ENCODE measurements at places on chromosomes 3 and 15.

- no peak for ATAC-seq
Observed at GRCh38 chr15:95770196-95770595, 560.3 kb upstream of the NR2F2 start.

GRCh38 chr15:45402955-45403877, 24.9 kb upstream of the GATM start:
- peak; percentile 33 for ATAC-seq

- peak; percentile 82 for ATAC-seq
Observed at GRCh38 chr15:72203507-72203837, 5.9 kb upstream of the GRAMD2A start.

DNA sequence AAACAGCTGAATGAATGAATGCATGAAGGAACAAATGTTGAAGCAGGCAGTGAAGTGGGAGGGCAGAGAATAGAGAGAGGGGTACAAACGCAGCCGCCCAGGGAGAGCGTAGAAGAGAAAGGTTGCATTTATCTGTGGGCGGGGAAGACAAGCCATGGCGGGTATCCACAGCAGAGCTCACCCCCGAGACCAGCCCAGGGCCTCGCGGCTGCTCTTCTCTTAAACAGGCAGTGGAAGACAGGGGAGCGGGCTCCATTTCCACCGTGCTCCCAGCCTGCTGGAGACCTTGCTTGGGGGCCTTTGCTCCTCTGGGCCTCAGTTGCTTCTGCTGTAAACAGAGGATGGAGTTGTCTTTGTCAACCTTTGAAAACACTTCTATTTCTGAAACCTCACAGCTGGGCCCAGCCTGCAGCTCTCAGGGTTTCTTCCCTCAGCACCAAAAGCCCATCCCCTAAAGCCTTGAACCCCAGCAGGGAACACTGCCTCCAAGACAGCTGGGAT, 259.5 kb downstream of the UACA start:
- ATAC-seq = no peak

DNA sequence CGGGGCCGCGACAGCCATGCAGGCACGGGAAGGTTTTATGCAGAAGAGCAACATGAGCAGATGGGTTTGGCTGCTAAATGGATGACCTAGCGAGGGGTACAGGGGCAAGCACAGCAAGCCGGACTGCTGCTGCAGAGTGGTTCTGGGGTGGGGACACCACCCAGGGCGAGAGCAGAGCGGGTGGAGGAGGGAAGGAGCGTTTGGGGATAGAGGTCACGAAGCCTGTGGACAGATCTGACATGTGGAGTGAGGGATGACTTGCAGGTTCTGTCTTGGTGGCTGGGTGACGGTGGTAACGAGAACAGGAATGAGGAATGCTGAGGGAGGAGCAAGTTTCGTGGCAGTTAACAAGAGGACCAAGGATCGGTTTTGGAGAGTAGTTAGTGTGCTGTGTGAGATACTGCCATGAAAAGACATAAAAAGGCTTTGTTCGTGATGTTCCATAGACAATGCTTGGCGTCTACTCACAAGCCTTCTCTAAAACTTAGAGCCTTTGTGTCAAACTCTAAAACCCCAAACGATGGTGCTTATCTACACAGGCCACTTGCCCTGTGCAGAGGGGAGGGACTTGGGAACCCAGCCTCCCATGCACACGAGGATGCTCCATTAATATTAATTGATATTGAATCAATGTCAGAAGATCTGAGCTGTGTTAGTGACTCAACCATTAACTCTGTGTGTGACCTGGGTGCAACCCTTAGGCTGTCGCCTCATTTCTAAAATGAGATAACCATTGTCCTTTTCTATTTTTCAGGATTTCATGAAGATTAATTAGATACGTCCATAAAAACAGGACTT, 132.7 kb upstream of the SLC2A2 start:
- no peak for ATAC-seq

DNA sequence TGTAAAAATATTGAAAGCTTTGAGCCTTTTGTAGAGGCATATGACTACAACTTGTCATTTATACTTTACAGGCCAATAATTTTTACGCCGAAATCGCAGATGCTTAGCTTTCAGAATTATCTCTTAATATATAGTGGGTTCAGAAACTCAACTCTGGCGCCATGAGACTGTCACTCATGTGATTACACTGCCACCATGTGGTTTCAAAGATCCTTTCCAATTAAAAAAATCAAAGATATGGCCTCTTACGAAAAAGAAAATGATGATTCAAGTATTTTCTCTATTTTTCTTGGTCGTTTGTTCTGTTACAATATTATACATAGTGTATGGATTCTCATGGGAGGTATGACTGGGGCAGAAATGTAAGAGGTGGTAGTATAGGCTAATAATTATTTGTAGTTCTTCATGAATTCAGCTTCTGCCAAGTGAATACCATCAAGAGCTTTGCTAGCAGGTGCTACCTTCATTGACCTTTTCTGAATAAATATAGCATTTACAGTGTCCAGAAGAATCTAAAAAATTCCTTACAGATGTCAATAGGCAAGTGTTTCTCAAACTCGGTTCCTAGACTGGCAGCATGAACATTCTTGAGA, 751.7 kb upstream of the GOLIM4 start:
- peak; percentile 74 for ATAC-seq

- ATAC-seq = peak; percentile 21
Observed at GRCh38 chr3:78647726-78648125, 1120.1 kb downstream of the ROBO1 start.

GRCh38 chr3:190258634-190259033, 63.6 kb downstream of the CLDN1 start:
- no peak for ATAC-seq

DNA sequence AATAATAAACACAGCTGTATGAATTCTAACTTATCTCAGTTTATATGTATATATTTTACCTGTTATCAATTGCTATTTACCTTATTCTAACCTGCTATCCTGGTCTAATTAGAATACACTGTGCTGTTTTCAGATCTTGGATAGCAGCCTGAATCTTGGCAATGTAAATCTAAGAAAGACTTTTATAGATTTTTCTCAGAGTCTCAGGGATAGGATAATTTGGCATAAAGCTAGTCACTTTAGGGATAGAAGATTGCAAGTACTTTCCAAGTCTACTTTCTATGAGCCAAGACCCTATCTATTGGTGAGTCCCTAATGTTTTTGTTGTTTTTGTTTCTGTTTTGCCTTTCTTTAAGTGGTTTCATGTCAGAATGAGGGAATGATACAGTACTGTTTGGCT, 695.7 kb downstream of the NAALADL2 start:
- no peak for ATAC-seq

GRCh38 chr3:8872261-8872660, 91.0 kb downstream of the RAD18 start:
- no peak for ATAC-seq

DNA sequence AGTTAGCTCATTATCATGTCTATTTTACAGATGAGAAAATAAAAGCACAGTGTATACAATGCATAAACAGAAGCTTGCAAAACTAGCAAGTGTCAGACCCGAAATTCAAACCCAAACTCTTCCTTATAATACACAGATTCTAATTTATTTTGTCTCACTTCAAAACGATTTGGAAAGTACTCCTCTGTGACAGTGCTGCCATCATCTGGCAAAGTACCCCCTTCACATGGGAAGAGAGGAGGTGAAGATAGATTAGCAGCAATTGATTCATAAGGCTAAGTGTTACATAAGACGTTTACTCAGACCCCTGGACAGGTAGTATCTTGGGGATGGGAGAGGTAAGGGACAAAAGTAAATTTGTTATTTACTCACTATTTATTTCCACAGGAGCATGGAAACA, 744.0 kb upstream of the SGO1 start:
- ATAC-seq = no peak

DNA sequence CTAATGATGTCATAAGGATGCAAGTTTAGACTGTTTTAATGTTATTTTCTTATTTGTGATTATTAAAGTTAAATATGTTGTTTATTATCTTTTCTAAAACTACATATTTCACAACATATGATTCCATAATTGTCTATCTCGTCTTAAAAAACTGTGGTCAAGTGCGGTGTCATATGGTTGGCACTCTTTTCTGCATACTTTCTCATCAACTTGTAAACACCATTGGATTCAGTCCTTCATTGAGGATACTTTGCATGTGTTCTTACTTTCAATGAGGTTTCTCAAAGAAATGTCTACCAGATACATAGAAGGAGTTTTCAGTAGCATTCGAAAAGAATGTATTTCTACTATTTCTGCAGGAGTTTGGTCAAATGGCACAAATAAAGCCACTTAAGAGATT, 22.0 kb upstream of the ALPK3 start:
- ATAC-seq = no peak

DNA sequence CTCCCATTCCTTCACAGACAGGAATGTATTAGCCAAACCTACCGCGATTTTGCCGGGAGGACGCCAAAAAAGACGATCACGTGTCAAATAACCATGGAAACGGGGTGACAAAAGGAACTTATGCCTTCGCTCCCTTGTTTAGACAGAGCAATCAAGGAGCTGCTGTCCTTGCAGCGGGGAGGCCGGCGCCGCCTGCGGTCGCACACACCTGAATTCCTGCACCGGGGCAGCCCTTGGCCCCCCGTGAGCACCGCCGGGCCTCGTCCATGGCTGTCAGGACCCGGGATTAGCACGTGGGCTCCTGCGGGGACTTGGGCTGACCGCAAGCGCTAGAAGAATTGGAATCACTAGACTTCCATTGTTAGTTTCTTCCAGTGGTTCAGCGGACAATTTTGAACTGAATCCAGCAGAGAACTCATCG, 193.1 kb downstream of the SHQ1 start:
- no peak for ATAC-seq

- ATAC-seq = no peak
Observed at GRCh38 chr15:60531801-60532200, 52.9 kb upstream of the ICE2 start.

DNA sequence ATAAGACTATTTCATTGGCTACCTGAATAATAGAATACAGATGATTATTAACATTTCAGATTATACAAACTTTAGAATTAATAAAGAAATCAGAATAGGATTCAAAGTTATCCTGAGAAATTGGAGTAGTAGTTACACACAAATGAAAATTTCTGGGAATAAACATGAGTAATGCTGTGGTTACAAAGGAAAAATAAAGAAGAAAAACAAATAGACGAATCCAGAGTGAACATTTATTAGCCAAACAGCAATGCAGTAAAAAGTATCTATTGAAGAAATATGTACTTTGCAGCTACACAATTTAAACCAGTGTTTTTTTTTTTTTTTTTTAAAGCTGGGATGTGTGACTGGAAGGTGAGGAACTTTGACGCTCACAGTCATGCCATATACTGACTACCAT, 1159.2 kb downstream of the TUSC7 start:
- no peak for ATAC-seq

DNA sequence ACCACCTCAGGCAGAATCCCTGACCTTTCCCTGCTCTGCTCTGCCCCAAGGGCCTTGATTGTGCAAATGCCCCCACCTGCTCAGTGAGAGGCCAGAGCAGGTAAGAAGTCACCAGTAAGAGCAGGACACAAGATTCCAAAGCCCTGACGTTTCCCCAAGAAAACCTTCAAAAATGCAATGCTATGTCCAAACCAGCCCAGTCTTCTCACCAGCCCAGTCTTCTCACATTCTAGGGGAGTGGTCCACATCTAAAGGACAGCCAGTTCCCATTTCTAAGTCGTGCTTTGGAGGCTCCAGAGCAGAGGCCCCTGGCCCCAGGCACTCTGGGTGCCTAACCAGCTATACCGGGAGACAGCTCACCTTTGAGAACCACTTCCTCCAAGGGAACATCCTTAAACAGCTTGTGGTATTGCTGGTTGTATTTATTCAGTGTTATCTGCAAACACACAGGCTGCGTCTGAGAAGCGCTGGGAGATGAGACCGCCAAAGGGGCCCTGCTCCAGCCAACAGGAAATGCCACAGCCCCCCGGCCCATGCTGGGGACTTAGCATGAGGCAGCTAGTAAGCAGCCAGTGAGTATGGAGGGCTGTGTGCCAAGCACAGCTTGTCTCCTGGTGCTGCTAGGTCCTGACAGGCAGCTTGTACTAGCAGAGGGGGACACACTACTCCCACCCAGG, 29.3 kb downstream of the GRAMD2A start:
- ATAC-seq = peak; percentile 25

GRCh38 chr3:138188013-138188730, 1.1 kb downstream of the ARMC8 start:
- peak; percentile 46 for ATAC-seq

- no peak for ATAC-seq
Observed at GRCh38 chr15:84647726-84648125, 6.4 kb downstream of the WDR73 start.

GRCh38 chr3:171189394-171190080, 163.0 kb upstream of the SLC2A2 start:
- ATAC-seq = no peak

- no peak for ATAC-seq
Observed at GRCh38 chr3:4795905-4796304, 183.3 kb upstream of the BHLHE40 start.

GRCh38 chr15:47486040-47486439, 231.3 kb upstream of the SEMA6D start:
- ATAC-seq = no peak

DNA sequence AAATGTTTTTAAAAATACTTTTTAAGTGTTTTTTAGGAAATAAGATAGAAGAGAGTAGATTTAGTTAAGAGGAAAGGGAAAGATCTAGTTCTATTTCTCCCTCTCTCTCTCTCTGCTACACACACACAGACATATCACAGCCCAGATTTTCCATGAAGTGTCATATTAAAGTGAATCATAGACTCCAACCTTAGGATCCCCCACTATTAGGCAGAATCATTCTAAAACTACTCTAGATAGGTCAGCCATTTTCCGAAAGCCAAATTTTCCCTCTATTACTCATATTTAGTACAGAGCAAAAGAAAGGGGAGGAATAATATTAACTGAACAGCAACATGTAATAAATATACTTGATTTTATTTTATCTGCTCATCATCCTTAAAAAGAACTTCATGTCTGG, 45.1 kb upstream of the RSL24D1 start:
- no peak for ATAC-seq

DNA sequence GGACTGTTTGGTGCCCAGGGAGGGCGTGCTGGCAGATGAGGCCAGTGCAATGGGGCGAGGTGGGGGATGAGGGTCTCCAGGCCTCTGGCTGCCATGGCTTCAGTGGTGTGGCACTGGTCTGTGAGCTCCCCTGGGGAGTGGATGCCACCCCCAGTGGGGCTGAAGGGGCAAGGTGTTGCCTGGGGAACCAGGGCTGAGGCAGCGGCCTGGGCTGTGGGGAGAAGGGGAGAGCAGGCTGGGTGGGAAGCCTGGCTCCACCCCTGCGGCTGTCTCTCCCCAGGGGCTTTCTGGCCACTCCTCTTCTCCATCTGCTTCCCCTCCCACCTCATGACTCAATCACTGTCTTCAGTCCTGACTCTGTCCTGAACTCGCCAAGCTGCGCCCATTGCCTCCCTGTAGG, 88.4 kb upstream of the TLE3 start:
- ATAC-seq = no peak

DNA sequence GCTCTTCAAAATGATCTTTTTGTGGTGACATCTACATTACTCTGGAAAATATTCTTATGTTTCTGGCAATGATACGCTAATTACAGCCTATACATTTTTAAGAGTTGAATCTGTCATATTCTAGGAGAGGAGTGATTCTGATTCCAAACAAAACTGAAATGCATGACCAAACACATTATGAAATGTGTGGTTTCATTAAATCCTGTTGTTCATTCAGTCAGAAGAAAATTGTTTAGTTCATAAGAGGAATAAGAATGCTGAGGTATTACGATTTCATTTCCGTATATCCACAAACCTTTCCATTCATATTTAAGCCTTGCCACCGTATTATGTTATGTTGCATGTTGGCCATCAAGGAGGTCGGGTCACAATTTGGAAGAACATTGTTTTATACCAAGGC, 345.1 kb downstream of the FEZF2 start:
- ATAC-seq = no peak
